ENCODE measurements at places on chromosomes 13 and 19.

DNA sequence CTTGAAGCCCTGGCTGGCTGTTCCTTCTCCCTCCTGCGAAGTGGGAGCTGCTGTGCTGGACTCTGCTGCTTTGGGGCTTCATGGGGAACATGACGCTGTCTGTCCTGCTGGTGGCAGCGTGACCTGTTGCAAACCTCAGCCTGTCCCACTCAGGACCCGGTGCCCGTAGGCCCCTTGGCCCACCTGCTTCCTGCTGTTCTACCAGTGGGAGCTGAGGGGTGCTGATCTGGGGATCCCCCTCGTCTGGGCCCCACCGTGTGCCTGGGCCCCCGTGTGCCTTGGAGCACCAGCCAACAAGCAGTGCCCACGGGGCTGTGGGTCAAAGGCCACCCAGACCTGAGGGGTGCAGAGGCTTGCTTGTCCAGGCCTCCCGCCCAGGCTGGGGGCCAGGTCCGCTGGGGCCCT, 5.3 kb downstream of the SPPL2B start:
- no peak for DNase-seq

DNA sequence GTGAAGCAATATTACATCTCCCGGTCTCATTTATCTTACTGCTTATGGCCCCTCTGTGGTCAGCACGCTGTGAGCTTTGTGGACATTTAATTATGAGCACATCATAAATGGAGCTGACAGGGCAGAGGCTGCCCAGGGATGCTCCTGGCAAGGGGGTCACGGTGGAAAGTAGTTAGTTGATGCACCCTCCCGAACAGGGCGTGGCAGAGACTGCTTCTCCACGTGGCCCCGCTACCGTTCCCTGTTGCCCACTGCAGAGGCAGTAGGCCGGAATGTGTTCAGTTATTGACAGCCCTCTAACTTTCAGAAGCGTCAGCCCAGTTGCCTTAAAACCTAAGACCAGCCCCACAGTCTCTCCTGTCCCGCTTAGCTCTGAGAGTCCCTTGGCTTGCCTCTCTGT, 180.3 kb upstream of the ZNF507 start:
- no peak for DNase-seq

DNA sequence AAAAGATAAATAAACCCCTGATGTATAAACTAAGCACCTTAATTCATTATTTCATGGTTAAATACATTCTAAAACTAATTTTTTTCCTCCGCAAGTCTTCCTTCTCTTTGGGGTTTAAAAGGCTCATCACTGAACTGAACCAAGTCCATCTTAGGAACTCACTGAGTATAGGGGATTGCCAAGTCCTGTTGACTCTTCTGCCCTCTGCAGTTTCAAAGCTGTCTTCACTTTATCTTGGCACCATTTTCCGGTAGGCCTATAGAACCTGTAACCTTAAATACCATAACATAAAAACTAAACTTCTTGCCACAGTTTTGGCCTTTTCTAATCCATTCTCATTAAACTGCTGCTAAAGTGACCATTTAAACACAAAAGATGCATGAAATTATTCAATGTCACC, 66.5 kb upstream of the USPL1 start:
- DNase-seq: peak; percentile 20

GRCh38 chr13:113598081-113598410, 13.5 kb downstream of the TFDP1 start:
- DNase-seq: no peak

DNA sequence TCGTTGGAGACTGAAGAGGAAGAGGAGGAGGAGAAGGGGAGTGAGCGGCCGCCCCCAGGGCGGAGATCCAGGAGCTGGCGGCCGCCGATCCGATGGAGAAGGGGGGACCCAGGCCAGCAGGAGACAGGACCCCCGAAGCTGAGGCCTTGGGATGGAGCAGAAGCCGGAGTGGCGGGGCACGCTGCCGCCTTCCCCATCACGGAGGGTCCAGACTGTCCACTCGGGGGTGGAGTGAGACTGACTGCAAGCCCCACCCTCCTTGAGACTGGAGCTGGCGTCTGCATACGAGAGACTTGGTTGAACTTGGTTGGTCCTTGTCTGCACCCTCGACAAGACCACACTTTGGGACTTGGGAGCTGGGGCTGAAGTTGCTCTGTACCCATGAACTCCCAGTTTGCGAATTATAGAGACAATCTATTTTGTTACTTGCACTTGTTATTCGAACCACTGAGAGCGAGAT, 1.8 kb downstream of the GADD45B start:
- DNase-seq: no peak

GRCh38 chr19:49807904-49808675, 5.0 kb downstream of the FUZ start:
- DNase-seq: no peak

DNA sequence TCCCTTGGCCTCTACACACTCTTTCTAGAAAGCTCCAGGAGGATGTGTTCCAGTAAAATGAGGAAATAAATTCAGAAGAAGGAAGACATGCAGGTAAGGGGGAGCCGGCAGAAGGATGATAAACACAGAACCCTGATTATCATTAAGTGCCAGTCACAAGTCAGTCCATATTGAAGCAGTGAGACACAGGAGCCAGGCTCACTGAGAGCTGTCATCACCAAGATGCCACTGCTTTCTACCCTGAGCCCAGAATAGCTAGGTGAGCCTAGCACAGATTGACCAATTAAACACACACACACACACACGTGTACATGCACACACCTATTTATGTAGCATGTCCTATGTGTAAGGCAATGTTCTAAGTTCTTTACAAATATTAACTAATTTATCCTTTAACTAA, 211.4 kb upstream of the IPO5 start:
- no peak for DNase-seq

DNA sequence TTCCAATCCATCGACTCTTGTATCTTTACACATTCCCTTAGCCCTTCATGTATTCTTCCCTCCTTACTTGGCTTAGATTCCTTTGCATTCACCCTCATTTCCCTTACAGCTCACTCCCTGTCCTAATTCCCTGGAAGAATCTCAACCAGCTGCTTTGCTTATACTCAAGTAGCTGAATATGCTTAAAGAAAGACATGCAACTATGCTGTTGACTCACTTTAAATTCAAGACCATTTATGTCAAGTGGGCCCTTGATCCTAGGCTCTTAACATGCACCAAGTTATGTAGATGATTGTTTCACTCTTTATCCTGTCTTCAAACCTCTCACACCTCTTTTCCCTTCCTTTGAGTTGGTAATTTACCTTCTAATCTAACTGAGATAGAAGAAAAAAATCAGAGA, 7.4 kb downstream of the CCDC122 start:
- no peak for DNase-seq

GRCh38 chr13:43268632-43269031, 245.2 kb downstream of the DNAJC15 start:
- DNase-seq: no peak

DNA sequence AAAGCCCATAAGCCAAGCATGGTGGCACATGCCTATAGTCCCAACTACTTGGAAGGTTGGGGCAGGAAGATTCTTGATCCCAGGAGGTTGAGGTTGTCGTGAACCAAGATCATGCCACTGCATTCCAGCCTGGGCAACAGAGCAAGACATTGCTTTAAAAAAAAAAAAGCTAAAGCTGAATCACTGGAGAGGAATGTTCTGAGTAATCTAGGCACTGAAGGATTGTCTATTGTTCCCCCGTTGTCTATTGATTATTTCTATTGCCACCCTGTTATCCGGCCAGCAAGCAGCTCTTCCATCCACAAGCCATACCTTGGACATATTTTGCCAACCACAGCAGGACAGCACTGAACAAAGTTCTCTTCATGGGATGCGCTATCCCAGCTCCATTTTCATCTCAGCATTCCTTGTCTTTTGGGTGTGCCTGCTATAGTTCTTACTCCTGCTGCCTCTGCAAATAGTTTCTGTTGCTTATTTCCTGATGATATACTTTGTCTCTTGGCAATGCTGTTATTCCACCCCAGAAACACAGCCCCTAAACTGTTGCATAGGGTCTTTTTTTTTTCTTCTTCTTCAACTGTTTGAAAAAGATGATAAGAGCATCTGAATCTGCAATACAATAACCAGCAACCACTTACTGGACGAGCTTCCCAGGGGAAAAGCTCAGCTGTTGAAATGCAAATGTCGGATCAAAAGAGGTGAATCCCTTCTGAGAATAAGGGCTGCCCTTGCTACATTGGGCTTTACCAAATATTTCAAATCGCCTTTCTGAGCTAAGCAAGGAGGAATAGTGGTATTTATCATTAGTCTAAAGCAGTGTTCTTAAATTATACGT, 22.2 kb upstream of the SIAH3 start:
- no peak for DNase-seq

- no peak for DNase-seq
Observed at GRCh38 chr19:38786572-38787265, 2.3 kb upstream of the LGALS7B start.

DNA sequence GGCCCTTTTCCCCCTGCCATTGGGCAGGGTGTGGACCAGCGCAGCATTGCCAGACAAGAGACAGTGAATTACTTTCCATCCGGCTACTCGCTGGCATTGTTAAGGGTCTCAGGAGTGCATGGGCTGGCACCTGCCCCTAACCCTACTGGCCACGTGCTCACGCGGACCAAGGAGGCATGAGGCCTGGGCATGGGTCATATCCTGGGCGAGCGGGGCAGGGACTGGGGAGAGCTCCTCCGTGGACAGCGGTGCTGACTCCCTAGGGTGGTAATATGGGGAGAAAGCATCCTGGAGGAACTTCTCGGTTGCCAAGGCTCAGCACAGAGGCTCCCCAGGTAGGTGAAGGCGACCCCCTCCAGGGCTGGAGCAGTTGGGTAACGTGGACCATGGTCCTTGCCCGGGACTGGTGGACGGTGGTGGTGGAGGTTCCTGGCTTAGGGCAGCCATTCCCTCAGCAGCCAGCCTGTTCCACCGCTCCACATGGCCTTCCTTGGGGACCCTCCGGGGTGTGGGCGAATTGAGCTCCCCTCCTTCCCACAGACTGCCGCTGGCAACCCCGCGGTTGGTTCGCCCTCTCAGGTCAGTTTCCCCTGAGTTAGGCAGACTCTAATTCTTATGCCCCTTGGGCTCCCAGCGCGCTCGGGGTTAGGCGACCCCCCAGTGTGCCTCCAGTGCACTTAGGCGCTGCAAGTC, 465.1 kb downstream of the SLITRK5 start:
- no peak for DNase-seq

- no peak for DNase-seq
Observed at GRCh38 chr19:17170538-17171297, 44.4 kb upstream of the USE1 start.

GRCh38 chr19:56159009-56159559, 16.7 kb upstream of the GALP start:
- DNase-seq: no peak
